ENCODE measurements at places on chromosomes 4 and X. TPM values are rescaled to one million over a fixed set of nuclear protein-coding genes. Genes with fewer than 3 reads are reported as not detected.

Gene FMR1NB
- not detected for total RNA-seq

Gene MAGEA11
- not detected for total RNA-seq

Gene ANK2
- total RNA-seq: 36.8 TPM

- DNase-seq: peak; percentile 93
Measured at GRCh38 chr4:183783991-183784553, 121.0 kb upstream of the STOX2 start.

DNA sequence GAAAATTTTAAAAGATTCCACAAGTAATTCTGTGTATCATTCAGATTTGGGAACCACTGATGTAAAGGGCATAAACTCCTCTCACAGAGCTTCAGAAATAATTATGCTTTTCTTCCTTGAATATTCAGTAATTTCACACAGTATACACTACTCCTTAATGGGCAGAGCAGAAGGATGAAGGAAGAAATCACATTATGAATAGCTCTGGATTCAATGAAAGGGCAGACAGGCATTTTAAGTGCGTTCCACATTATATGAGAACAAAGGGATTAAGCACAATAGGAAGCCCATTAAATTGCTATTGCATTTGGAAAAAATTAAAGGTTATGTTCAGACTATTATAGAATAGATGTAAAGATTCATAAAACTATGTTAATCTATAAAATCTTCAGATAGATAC, 142.6 kb downstream of the PDHA2 start:
- no peak for DNase-seq

DNA sequence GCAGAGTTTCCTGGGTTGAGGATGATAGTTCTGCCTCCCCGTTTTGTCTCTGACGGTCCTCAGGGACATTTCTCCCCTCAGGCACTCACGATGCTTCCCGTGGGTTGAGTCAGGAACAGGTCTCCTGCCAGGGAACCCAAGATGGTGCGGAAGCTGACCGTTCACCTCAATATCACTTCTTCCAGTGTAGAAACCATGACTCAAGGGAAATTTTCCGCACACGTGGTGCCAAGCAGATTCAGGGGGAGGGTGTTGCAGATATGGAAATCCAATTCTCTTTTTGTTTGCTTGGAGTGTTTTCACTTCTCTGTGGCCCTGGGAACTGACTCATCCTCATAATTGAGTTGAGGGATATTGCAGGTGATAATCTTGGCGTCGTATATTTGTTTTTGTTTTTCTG, 46.7 kb downstream of the CXorf49B start:
- DNase-seq: no peak

DNA sequence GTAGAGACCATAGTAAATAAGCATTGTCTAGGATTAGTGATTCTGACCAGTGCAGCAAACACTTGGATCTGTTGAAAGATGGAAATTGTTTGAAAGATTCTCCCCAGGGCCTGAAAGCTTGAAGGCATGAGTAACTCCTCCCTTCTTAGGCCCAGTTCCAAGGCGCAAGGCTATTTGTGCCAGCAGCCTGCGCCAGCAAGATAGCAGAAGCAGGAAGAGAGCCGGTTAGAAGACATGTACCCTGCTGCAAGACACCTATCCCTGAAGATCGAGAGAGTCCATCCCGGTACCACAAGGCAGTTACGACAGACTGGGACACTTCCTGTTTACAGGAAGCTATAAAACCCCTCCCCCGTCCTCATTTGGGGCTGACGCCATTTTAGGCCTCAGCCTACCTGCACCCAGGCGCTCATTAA, 72.4 kb upstream of the JADE1 start:
- no peak for DNase-seq

GRCh38 chrX:129802863-129803262, 23.1 kb downstream of the SASH3 start:
- no peak for DNase-seq

DNA sequence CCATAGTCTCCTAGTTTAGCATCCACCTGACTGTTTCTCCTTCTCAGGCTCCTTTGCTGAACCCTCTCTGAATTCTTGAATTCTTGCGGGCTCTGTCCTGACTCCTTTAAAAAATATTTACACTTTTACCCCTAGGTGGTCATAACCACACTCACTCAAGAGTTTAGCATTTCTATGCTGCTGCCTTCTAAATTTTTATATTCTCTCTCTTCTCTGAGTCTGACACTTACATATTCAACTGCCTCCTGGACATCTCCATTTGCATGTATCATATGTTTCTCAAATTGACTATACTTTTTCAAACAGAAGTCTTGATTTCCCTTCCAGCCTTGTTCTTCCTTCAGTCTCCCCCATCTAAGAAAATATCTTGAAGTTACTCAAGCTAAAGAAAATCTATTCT, 31.6 kb downstream of the ARL9 start:
- DNase-seq: no peak

GRCh38 chr4:95141361-95141760, 383.6 kb downstream of the BMPR1B start:
- DNase-seq: no peak

- DNase-seq: no peak
Measured at GRCh38 chrX:25012433-25012735, 3.4 kb downstream of the ARX start.

GRCh38 chr4:174037049-174037448, 246.4 kb downstream of the FBXO8 start:
- no peak for DNase-seq

DNA sequence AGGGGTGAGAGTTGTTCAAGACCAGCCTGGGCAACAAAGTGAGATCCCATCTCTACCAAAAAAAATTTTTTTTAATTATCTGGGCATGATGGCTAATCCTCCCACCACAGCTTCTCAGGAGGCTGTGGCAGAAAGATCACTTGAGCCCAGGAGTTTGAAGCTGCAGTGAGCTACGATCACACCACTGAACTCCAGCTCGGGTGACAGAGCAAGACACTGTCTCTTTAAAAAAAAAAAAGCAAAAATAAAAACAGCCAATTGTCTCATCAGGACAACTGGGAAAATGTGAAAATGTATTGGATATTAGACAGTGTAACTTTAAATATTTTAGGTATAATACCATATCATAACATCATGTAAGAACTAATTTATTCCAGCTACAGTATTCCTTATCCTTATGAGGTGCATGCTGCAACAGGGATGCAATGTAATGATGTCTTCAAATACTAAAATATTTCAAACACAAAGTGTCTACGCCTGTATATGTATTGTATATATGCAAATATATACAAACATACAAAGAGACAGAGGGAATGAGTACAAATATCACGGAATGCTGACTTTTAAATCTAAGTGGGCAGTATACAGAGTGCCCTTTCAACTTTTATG, 17.2 kb downstream of the FAM13A start:
- DNase-seq: no peak
